ENCODE measurements at places on chromosomes 3 and 15.
A peak's percentile ranks its signal among the peaks of the same experiment; 100 is the strongest.

DNA sequence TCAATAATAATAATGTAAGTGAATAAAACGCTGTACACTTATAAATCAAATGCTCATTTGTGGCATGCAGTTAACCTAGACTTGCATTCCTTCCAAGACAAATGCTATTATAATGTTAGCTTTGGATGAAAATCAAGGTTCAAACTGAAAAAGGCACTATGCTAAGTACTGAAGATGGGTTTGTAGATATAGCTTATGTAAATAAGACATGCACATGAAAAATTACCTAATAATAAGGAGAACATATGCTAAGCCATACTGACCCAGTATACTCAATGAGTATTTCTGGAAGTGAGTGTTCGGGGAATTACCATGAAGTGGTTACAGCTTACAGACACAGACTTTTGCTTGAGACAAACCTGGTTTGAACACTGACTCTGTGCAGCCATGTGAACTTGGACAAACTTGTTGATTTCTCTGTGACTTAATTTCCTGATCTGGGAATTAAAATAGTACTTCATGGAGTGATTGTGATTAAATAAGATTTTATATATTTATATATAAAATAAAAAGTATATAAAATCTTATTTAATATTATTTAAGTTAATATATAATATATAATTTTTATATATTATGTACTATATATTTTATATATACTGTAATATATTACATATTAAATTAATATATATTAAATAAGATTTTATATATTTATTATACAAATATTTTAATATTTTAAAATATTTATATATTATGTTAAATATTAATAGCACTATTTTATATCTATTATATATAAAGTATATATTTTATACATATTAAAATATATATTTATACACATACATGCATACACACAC is 159.2 kb downstream of the ZPLD1 start:
- DNase-seq: no peak

GRCh38 chr3:176581589-176581988 is 615.7 kb downstream of the TBL1XR1 start:
- no peak for DNase-seq

GRCh38 chr3:77254967-77255831 is 215.3 kb downstream of the ROBO2 start:
- peak; percentile 24 for DNase-seq

GRCh38 chr15:84831613-84832012 is 14.5 kb downstream of the ALPK3 start:
- DNase-seq: no peak

GRCh38 chr3:125108833-125109535 is 53.2 kb upstream of the HEG1 start:
- DNase-seq: no peak

DNA sequence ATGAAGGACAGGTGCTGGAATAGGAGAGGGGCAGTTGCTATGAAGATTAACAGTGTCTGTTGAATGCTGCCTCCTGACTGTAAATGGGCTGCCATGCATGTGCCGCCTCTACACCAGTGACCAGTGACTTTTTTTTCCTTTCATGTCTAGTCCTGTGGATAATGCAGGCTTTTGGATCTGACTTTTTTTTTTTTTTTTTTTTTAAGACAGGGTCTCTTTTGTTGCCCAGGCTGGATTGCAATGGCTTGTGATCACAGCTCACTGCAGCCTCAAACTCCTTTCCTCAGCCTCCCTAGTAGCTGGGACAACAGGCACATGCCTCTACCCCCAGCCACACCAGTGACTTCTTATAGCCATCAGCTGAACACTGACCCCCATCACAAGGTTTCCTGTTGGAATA is 41.2 kb upstream of the AGBL1 start:
- no peak for DNase-seq

DNA sequence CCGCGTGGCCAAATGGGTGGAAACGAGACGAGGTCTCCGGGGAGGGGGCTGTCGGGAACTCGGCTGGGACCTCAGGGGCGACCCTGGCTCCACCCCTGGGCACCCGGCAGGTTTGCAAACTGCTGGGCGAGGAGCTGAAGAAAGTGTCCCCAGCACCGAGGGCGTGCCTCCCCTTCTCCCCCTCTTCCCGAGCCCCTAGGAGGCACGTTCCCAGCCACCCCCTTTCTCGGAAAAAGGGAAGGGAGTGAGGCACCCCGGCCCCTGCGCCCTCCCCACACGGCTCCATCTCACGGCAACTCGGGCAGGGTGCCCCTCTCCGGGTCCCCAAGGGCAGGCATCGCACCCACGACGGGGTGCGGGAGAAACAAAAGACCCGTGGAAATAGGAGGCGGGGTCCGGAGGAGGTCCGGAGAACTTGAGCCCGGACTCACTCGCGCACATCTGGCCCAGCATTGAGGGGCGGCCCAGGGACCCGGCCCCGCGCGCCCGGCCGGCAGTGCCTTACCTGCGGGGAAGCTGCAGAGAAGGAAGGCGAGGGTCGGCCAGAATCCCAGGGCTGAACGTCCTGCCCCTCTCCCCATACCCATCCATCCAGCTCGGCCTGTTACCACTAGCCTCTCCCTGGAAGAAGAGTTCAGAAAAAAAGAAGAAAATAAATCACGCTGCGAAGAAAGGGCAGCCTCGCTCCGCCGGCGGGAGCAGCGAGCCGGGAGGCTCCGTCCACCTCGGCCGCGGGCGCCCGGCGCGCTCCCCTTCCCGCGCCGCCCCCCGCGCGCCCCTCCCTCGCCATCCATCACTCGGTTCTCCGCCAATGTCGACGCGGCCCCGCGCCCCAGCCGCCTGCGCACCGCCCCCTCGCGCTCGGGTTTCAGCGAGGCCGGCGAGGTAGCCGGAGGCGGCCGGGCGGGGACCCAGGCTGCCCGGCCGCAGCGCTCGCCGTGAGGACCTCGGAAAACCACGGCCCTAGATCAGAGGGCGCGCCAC is 16.3 kb downstream of the RGMA start:
- no peak for DNase-seq

GRCh38 chr15:51205050-51205975 is 110.6 kb upstream of the TNFAIP8L3 start:
- DNase-seq: no peak

GRCh38 chr3:155076888-155077287 is 3.2 kb upstream of the MME start:
- no peak for DNase-seq

DNA sequence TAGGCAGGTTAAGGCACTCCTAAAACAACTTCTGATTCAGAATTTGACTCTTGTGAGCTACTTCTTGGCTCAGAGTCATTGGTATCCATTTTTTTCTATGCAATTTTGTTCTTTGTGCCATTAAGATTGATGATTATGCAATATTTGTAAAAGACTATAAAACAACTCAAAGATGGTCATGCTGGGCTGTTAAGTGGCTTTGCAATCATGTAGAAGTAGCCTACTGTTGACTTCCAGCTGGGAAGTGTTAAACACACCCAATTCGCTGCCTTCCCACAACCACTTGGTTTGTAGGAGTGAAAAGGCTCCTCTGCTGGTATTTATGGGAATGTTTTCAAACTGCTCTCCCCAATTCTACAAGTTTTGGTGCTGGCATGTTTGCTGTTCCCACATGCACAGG is 74.7 kb upstream of the COL6A6 start:
- no peak for DNase-seq

GRCh38 chr15:90901175-90902039 is 1.7 kb upstream of the MAN2A2 start:
- no peak for DNase-seq

GRCh38 chr15:22918056-22918455 is 62.1 kb downstream of the CYFIP1 start:
- DNase-seq: no peak
